Stimulated activated CD4-positive, alpha-beta T cell treated with anti-CD3 and anti-CD28 coated beads, Interleukin-1b, Interleukin-23, amount 100 ng/mL, for 4 hours (primary cell): ENCODE measurements at places on chromosomes 2 and 18.

- no peak for DNase-seq
These were observed 692.3 kb downstream of the RNF144A start for GRCh38 chr2:7609556-7609955.

DNA sequence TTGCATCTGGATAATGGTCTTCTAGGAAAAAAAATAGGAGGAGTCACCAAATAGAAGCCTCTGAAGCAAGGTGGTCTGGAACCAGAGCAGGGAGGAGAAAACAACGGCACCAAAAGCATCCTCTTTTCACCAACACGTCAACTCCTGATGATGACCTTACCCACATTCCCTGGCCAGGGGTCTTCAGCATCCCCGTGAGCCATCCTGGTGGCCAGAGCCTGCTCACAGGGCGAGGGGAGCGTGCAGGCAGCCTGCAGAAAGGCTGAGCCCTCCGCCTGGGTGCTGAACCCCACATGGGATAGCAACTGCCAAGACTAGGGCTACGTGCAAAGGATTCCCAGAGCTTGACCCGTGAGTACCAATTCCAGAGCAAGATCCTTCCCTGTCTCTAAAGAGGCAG is 191.0 kb downstream of the NDUFA10 start:
- no peak for DNase-seq

GRCh38 chr2:99841749-99842148 is 300.6 kb downstream of the AFF3 start:
- DNase-seq: no peak

DNA sequence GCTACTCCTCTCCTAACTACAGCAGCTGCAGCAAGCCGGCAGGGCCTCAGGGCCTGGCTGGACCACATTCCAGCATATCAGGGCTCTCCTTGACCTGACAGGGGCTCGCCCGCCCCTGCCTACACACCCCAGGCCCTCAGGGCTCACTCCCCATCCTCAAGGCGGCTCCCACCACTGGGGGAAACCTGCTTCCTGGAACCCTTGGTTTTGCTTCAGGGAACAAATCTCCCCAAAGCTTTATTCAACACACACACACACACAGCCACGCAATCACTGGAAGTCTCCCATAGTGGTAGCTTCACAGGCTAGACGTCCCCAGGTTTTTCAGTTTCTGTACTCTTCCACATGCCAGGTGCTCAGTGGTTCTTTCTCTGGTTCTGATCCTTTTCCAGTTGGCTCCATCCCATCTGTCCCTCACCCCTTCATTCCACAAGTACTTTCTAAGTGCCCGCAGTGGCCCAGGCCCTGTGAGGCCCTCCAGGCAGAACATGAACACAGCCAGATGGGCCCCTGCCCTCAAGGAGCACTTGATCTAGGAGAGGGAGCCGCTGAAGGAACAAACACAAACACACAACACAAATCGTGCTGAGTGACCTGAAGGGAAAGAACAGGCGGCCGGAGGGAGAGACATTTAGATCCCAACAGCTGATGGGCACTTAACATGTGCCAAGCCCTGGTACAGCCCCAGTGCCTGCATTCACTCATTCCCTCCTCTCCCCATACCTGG is 51.1 kb downstream of the TNS1 start:
- no peak for DNase-seq

GRCh38 chr2:118264232-118264990 is 176.1 kb downstream of the INSIG2 start:
- DNase-seq: no peak

DNA sequence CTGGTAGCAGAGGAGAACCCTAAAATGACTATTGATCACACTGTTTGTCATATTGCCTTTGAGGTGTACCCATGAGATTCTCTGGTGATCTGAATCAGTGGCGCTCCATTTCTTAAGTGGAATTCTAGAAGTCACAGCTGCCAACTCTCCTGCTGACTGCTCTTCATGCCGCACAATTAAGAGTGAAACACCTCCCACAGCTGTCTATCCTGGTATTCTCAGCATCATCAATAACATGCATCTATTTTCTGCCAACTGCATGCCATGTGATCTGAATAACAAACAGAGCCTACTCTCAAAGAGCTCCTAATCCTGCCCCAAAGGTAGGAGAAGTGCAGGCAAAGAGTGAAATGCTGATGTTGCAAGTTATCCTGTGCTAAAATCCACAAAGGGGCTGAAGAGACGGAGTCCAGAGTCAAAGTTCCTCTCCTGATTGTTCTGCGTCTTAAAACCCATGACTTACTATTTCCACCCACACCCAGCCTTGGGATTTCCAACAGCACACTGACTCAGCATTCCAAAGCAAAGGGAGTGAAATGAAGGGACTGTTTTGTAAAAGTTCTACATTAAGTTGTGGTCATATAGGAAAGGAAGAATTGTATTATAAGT is 13.7 kb upstream of the DAPL1 start:
- no peak for DNase-seq

DNA sequence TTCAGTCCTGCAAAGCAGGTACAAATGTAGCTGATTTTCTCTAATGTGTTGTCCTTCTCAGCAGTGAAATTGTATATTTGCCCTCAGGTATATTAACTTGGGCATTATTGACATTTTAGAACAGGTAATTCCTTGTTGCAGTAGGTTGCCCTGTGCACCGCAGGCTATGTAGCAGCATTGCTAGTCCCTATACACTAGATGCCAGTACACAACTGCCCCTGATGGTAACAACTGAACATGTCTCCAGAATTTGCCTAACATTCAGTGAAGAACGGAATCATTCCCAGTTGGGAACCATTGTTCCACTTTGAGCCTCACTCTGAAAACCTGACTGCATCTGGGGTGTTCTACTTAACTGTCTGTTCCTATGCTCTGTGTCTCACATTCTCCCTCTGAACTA is 23.1 kb upstream of the TFPI start:
- no peak for DNase-seq

DNA sequence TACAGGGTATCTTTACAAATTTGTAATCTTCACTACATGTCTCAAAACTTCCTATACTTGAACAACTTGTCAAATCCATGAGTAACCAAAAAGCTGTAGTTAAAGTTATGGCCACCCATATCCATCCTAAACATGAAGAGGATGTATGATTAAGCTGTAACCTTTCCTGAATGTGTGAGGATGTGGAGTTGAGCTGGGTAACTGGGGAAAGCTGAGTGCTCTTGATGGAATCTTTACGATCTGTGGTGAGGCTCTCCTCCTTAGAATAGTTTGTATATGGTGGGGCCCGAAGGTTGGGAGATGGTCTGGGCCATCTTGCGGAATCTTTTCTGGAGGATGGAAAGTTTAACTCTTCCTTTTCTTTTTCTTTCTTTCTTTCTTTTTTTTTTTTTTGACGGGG is 29.4 kb downstream of the DPP4 start:
- DNase-seq: no peak

DNA sequence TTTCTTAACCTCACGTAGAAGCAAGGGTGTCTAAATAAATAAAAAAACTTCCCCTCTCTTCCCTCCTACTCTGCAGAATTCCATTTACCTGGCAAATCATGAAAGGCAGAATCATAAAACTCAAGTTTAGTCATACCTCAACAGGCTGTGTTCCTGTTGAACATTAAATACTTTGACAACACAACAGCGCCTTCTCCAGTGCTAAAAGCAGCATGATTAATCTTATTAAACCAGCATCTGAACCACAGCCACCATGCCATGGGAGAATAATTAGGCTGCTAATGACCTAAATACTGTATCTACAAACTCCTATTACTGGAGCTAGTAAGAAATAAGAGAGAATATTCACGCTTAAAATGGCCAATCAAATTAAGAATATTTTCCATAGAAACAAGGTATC is 68.1 kb downstream of the CDH2 start:
- no peak for DNase-seq

GRCh38 chr2:39719317-39719716 is 53.6 kb downstream of the TMEM178A start:
- DNase-seq: no peak

- DNase-seq: no peak
These were observed 40.1 kb downstream of the CRACDL start for GRCh38 chr2:98895901-98896300.

DNA sequence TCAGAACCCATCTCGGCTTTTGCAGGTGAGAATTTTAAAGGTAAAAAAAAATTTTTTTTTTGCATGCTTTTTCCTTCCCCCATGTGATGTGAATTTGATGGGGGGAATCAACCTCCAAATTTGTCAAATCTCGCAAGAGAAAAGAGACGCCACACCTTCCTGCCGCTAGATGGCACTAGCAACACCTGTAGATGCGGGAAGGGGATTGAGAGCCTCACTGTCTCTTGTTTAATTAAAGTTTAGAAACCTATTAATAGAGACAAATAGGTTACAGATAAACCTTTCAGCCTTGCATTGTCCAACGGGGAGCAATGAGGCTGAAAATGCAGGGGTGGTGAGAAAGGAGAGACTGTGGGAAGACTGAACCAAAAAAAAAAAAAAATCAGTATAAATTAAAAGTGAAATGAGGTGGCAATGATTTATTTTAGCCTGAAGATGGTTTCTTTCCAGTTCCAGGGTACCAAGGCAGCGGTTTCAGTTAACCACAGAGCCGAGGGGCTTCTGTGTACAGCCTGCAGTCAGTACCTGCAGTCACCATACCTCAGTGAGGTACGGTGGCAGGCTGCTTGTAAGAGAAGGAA is 84.6 kb downstream of the NRP2 start:
- DNase-seq: peak; percentile 32

DNA sequence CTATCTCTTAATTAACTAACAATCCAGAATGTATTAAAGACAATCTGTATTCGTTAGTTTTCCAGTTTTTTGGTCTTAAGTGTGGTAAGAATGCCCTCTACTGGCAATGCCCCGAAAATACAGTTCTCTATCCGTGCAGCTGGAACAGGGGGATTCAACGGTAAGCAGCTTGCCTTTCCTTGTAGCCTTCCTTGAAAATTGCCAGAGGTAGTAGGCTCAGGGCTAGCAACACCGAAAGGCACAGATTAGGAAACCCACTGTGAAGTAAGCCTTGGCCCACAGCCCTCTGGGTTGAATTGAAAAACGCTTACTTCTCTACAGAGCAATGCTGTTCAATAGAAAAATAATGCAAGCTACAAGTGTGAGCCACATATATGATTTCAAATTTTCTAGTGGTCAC is 17.1 kb upstream of the VPS4B start:
- peak; percentile 37 for DNase-seq

- no peak for DNase-seq
These were observed 358.7 kb downstream of the SETBP1 start for GRCh38 chr18:45039376-45039775.

DNA sequence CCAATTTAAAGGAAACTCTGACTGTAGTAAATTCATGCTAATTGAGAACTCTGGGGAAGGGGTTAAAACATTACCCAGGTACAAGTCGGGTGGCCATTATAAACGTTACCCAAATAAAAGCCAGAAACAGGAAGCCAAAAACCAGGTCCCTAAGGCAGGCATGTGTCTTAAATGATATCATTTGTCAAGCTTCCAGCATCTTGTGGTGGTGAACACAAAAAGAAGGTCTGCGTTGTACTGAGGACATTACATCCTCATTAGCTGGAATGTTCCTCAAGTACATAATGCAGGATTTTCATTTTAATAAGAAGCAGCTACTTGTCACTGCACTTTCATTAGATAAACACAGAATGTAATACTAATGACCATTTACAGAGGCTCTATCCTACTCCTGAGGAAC is 10.9 kb downstream of the PTGR3 start:
- no peak for DNase-seq

DNA sequence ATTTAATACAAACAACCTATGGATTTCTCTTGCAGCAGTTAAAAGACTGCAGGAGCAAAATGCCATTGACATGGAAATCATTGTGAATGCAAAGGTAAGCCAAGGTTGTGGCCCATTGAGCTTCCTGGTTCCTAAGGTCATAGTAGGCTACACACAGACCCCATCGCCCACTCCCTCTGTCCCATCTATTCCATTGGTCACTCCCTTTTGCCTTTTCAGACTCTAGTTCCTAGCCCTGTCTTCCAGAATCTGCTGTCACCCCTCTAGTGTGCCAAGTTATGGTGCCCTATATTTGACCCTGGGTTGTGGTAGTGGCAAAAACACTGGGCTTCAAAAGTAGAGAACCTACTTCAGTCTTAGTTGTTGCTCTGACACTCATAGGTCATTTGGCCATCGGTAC is 44.7 kb downstream of the UGP2 start:
- DNase-seq: no peak

GRCh38 chr2:74146929-74147726 is 584 bp downstream of the BOLA3 start:
- no peak for DNase-seq

GRCh38 chr2:176114930-176115625 is 1.5 kb upstream of the HOXD10 start:
- no peak for DNase-seq

DNA sequence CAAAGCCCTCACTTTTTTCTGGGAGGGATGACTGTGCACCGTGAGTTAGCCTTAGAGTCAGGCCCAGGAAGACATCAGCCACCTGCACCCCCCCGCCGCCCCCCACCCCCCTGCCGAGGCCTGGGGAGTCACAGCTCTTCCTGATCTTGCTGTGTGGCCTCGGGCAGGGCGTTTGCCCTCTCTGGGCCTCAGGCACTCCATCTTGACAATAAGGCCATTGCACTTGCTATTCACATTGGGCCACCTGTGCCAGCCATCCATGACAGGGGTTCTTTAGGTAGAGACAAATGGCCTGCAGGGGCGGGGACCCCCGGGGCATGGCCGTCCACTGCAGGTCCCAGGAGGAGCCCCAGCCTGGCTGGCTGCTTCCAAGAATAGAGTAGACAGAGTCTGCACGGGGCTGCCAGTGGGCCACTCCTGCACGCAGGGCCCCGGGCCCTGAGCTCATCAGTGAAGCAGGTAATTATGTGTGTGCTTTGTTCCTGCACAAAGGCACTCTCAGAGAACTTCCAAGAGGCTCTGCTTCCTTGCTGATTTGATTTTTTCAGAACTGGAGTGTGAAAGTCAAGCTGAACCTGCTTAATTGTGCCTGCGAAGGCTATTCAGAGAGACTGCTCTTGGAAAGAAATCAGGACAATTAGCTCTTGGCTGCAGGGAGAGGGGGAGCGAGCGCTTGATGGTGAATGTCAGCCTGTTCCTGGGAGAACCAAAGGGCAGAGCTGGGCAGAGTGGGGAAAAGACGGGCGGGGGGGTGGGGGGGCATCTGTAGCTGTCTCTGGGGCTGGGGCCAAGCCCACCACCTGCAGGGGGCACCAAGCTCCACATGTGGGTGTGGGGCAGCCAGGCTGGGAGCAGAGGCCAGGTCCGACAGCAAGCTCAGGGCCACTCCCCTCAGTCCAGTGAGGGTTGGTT is 40.3 kb downstream of the RRM2 start:
- no peak for DNase-seq

DNA sequence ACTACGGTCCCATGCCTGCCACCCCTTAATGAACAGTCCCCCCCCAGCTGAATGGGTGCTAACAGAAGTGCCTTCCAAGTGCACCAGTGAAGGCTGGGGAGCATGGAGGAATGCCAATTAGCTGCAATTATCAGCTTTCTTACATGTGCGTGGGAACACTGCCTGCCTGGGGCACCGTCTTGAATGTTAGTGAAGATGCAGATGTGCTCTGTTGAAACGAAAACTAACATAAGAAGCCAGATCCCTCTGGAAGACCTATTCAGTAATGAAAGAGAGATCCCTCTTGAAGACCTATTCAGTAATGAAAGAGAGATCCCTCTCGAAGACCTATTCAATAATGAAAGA is 154.5 kb downstream of the CLIP4 start:
- DNase-seq: no peak
